ENCODE measurements at places on chromosomes 7 and 10. TPM values are rescaled to one million over a fixed set of nuclear protein-coding genes. Genes with fewer than 3 reads are reported as not detected.

Gene ADAM12
- 3.7 TPM for total RNA-seq

Gene ADCY1
- 2.5 TPM for total RNA-seq

Gene TSPAN13
- total RNA-seq: 13.8 TPM

Gene SCIN
- total RNA-seq: 0.74 TPM

Gene EZH2
- total RNA-seq: 7.9 TPM

Gene PAX4
- not detected for total RNA-seq
